Activated CD4-positive, alpha-beta T cell treated with anti-CD3 and anti-CD28 coated beads for 36 hours (primary cell): ENCODE measurements at places on chromosomes 1 and 21.

DNA sequence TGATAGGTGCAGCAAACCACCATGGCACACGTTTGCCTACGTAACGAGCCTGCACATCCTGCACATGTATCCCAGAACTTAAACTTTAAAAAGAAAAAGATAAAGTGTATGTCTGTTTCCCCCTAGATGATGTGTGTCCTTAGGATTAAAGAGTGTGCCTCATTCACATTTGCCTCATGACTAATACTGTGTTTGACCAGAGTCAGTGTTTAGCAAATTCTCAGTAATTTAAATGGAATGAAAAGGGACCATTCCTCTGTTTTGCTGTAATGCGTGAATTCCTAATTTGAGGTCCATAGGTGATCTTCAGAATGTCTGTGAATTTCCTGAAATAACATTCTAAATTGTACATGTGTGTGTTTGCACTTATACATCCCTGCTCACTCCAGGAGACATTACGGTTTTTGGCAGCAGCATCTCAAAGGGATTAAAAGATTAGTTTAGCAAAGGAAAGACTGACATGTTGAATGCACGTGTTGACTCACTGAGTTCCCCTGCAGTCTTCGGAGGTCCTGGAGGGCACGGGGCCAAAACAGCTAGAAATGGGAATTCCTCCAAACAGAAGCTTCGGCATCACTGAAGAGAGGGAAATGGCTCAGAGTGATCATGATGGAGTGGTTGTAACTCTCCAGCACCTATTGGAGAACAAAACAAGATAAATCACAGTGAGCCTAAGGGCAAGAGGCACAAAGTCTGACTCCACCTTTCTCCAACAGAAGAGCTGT is 19.1 kb upstream of the SLC35F3 start:
- no peak for DNase-seq

- no peak for DNase-seq
Measured at GRCh38 chr1:116808200-116808847, 54.1 kb downstream of the CD2 start.

GRCh38 chr1:200969726-200970561 is 53.6 kb downstream of the KIF21B start:
- DNase-seq: peak; percentile 50

GRCh38 chr1:187010571-187011309 is 182.0 kb downstream of the PLA2G4A start:
- no peak for DNase-seq

- DNase-seq: no peak
Measured at GRCh38 chr21:40178726-40179125, 311.5 kb downstream of the PCP4 start.

GRCh38 chr1:154784924-154785531 is 85.1 kb downstream of the KCNN3 start:
- DNase-seq: peak; percentile 77

DNA sequence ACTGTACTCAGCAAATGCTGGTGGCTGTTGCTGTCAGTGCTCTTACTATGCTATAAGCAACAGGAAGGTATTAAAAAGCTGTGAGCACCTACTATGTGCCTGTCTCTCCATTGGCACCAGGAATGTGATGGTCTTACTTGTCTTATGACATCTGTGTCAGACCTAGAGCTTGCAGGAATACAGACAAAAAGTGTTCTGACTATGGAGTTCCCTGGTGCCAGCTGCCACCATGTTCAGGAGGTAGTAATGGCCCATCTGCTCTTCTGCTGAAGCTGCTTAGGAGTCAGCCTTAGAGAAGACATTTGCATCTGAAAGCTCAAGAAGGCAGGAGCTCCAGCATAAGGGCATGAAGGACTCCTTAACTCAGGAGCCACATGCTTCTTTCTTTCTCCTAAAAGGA is 52.3 kb downstream of the MAB21L3 start:
- DNase-seq: no peak

GRCh38 chr1:174954073-174954460 is 45.7 kb upstream of the CACYBP start:
- DNase-seq: no peak

GRCh38 chr1:51565009-51565408 is 45.9 kb upstream of the EPS15 start:
- DNase-seq: no peak

DNA sequence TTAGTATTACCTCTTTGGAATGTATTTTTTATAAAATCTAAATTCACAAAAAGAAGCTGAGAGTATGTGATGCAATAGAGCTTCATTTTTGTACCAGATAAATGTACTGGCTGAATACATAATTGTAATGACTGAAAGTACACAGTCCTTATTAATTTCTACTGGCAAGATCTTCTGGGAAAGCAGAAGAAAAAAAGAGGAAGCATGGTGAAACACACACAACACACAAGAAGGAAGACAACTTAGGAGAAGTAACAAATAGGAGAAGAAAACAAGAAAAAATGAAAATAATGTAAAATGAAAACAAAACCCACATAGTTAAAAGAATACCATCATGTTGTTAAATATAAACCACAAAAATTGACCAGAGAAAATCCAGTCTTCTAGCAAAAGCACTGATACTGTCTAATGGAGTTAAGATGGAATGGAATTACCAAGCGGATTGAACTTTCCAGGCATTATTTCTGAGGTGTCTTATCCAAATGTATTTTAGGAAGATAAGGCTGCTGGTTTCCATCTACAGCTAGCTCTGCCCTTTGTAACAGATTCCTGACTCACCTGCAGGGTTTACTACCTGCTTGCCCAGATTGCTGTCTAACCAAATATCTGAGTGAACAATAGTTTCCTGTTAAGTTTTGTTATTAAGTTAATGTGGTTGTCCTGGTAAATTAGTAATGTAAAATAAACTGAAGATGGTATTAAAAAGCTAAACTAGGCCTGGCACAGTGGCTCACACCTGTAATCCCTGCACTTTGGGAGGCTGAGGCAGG is 4.5 kb upstream of the COP1 start:
- no peak for DNase-seq

GRCh38 chr1:97849345-97850340 is 71.2 kb downstream of the DPYD start:
- DNase-seq: no peak

DNA sequence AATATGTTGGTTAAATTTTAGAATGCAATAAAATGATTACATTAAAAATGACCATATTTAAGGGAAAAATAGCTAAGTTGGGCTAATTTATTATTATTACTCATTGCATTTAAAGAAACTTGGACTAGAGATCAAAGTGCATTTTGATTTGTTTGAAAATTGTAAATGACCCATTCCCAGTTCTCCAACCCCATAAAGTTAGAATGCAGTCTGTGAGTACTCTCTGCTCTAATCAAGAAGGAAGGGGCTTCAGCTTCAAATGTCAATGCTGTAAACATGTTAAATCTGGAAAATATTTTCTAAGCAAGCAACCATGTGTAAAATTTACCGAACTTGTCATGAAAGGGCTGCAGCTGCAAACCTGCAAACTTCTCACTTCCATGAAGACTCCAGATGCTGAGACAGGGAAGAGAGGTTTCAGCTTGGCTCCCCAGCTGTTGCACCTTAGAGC is 232.7 kb downstream of the TTLL7 start:
- no peak for DNase-seq
